ENCODE measurements at places on chromosomes 1 and 21.
A peak's percentile ranks its signal among the peaks of the same experiment; 100 is the strongest.

DNA sequence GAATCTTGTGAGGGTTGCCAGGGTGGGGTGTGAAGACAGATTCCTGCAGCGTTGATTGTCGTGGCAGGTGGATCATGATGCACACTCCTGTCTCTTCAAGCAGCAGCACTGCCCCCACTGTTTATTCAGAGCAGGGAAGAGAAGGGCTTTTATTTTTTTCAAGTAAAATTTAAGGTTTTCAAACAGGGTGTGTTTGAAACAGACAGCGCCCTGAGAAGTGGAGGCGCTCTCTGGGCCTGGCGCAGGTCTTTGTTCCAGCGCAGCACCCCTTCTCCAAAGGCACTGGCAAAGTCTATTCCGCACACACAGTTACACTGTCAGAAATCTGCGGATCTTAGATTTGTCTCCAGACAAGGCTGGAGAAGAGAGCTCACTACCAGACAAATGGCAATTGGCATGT, 7.0 kb downstream of the C1orf53 start:
- no peak for DNase-seq

- DNase-seq, result no peak
Measured at GRCh38 chr1:211017075-211017718, 116.8 kb downstream of the KCNH1 start.

DNA sequence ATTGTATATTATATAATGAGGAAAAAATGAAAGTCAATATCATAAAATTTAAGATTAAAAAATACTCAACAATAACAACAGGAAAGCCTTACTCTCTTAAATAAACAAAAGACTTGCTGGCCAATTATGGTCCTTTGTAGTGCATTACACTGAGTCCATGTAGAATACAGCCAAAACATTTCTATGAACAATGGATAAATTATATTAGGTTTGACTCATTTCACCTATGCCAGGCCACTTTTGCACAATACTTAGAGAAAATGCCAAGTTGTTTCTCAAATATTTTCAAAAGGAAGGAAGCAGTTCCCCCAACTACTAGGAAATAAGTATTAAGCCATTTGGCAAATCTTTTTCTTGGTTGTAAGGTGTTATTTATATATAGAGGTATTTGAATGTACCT, 19.8 kb upstream of the UCK2 start:
- DNase-seq, result no peak

GRCh38 chr1:112887599-112888283, 68.3 kb downstream of the SLC16A1 start:
- DNase-seq, result peak; percentile 15

GRCh38 chr1:235776396-235776795, 90.3 kb downstream of the LYST start:
- DNase-seq, result no peak

DNA sequence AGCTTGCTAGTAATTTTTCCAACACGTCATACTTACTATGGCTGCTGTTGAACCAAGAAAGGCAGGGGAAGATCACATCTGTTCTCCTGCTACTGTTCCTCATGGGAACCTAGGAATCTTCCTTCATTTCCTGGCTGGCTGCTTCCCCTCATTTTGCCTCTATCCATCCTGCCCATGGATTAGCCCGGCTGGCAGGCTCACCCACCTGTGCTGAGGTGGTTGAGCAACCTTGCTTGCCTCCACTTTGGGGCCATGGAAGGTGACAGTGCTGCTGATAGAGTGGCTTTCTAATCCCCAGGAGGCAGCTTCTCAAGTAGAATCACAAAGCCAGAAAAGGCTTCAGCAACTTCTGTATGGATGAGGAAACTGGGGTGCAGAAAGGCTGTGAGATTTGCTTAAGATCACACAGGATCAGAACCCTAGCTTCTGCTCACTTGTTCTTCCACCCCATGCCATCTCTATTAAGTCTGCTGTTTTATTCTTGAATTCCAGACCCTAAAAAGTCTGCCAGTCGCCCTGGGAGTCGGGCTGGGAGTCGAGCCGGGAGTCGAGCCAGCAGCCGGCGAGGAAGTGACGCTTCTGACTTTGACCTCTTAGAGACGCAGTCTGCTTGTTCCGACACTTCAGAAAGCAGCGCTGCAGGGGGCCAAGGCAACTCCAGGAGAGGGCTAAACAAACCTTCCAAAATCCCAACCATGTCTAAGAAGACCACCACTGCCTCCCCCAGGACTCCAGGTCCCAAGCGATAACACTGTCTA, 6.2 kb upstream of the BMP8A start:
- DNase-seq, result no peak

- DNase-seq, result no peak
Measured at GRCh38 chr1:110091791-110092190, 20.5 kb upstream of the UBL4B start.

DNA sequence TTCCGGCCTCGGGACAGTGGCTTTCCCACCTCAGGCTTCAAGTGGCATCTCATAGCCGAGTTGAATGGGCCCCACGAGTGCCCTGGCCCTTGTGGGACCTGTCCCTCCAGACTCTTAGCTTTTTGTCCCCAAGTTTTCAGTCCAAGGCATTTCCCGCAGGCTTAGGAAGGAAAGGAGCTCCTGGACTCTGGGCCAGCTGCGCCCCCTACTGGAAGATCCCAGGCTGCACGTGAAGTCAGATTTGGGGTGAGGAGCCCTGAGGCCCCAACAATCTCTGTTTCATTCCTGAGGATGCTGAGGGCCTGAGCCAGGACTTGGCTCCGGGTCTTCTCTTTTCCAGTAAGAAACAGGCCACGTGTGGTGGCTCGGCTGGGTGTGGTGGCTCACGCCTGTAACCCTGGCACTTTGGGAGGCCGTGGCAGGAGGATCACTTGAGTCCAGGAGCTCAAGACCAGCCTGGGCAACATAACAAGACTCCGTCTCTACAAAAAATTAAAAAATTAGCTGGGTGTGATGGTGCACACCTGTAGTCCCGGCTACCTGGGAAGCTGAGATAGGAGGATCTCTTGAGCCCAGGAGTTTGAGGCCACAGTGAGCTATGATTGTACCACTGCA, 67.4 kb downstream of the ARHGEF10L start:
- peak; percentile 83 for DNase-seq

GRCh38 chr1:30720271-30721223, 2.8 kb downstream of the MATN1 start:
- DNase-seq, result no peak

DNA sequence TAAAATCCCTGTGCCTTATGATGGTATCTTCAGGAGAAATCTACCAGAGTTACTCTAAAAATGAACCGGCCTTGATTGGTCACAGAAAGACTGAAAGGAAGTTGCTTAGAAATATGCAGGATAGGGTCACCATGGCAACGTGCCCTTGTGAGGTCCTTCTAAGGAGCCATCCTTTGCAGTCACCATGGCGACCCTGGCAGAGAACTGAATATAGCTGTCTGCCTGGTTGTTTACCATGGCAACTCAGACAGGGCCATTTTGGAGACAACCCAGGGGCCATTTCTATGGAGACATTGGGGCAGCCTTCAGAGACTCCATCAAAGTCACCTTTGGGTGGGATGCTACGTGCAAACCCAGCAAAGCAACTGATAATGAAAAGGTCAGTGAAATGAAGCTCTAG, 43.0 kb downstream of the SNX7 start:
- DNase-seq, result peak; percentile 64

- DNase-seq, result no peak
Measured at GRCh38 chr1:100893718-100894117, 924 bp downstream of the EXTL2 start.

DNA sequence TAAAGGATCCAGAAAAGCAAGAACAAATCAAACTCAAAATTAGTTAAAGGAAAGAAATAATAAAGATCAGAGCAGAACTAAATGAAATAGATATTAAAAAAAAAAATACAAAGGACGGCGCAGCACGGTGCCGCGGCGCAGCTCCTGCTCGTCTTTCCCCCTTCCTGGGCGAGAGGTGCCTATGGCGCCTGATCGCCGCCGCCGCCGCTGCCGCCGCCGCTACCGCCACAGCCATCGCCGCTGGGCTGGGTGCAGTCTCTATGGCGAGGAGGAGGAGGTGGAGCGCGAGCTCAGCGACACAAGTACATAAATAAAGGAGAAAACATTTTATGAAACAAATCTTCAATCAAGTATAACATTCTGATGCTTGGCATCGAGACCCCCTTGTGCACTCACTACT, 77.6 kb upstream of the VANGL1 start:
- no peak for DNase-seq

GRCh38 chr1:229068270-229068987, 202.5 kb upstream of the RAB4A start:
- DNase-seq, result no peak

DNA sequence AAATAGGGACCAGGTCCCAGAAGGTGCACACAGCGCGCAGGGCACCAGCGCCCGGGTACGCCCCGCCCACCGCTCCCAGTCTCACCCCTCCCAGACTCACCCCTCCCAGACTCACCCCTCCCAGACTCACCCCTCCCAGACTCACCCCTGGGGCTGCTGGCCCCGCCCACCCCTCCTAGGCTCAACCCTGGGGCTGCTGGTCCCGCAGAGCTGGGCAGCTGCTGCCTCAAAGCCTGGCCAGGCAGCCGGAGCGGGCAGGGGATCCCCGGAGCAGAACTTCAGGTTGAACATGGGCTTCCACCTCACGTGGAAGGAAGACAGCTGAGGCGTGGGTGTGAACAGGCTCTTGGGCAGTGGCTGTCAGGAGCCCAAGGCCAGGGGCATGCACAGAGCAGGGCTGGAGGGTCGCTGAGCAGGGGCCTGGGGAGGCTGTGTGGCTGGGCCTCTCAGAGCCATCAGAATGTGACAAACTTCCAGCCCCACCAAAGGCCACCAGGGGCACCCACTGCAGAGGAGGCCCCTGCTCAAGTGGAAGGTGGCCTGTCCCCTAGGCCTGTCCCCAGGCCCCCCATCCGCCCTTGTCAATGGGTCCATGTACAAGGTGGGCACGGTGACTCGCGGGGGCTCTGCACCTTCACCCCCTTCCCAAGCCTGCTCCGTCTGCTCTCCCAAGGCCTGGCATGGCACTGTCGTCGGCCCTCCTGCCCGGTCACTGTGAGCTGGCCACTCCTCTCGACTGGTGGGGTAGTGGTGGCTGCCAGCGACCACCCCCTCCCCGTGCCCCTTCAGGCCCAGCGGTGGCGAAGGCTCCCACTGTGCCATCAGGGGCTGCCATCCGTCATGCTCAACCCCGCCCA, 20.4 kb upstream of the SUMO3 start:
- no peak for DNase-seq

- no peak for DNase-seq
Measured at GRCh38 chr1:231861541-231862481, 235.2 kb downstream of the DISC1 start.

GRCh38 chr1:205030896-205031295, 12.1 kb upstream of the CNTN2 start:
- DNase-seq, result no peak

GRCh38 chr21:38524168-38525153, 26.2 kb upstream of the ERG start:
- DNase-seq, result peak; percentile 75

GRCh38 chr1:235500971-235501540, 3.2 kb downstream of the B3GALNT2 start:
- peak; percentile 40 for DNase-seq

GRCh38 chr1:7420098-7420445, 351.0 kb upstream of the VAMP3 start:
- no peak for DNase-seq

DNA sequence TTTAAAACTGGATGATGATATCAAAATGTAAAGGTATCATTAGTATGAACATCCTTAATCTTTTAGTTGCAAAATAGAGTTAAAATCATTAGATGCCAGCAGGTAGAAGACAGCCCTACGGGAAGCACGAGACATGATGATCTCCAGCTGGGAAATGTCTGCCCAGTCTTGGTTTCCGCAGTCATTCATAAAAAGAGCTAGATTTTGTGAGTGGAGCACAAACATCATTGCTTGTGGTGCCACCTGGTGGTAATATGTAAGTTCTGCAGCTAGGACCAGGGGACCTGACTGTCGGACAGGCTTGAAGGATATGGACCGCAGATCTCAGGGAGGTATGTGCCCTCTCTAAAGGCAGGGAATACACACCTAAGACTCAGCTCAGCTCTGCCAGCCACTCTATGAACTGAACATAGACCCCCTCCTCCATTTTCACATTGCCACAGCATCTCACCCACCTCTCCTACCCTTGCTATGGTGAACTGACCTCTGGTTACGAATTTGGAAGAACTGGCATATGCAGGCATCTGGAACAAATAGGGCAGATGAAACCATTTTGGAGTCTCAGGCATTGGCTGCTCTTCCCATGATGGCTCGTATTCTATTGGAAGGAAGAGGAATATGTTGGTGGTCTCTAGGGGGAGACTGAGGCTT, 9.2 kb downstream of the FCMR start:
- peak; percentile 92 for DNase-seq

DNA sequence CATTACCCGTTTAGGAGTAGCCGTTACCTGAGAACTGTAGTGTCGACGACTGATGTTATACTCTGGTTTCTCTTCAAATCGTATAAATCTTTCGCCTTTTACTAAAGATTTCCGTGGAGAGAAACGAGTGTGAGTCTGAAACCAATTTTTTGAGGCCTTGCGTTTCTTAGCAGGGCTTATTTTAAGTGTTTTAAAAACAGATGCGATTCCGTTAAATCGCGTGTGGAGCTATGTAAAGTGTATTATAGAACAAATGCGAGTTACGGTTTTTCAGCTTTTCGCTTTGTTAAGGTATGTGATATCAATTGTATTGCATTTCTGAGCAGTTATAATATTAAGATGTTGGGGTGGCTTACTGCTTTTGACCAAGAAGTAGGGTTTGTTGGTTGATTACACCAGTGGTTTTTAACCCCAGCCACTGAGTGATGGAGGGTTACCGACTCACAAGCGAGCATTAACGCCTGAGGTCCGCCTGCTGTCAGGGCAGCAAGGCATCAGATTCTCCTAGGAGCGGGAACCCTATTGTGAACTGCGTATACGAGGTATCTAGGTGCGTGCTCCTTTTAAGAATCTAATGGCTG, 18.0 kb downstream of the KIAA2013 start:
- peak; percentile 98 for DNase-seq

- no peak for DNase-seq
Measured at GRCh38 chr1:107559881-107560280, 405.1 kb downstream of the VAV3 start.

- DNase-seq, result no peak
Measured at GRCh38 chr1:221011145-221011544, 131.9 kb downstream of the HLX start.

- DNase-seq, result no peak
Measured at GRCh38 chr1:233268389-233269022, 27.0 kb downstream of the PCNX2 start.

GRCh38 chr1:89833183-89834082, 12.6 kb downstream of the LRRC8D start:
- DNase-seq, result no peak

GRCh38 chr1:225424562-225425200, 3.2 kb downstream of the LBR start:
- DNase-seq, result no peak

GRCh38 chr1:232483826-232484225, 146.1 kb downstream of the SIPA1L2 start:
- no peak for DNase-seq

- DNase-seq, result no peak
Measured at GRCh38 chr21:17784180-17784598, 35.0 kb downstream of the C21orf91 start.

- DNase-seq, result peak; percentile 98
Measured at GRCh38 chr1:149899460-149900284, at the start of gene BOLA1. TSS of gene BOLA1 (plus strand) at chr1:149899568. CDS start at chr1:149900060, 492 bp downstream.

GRCh38 chr1:179775009-179775408, 31.9 kb downstream of the FAM163A start:
- DNase-seq, result no peak

Measured in DMS53 (cell line).